HT-29 (cell line): ENCODE measurements at places on chromosomes 7 and 10.

- DNase-seq = no peak
Observed at GRCh38 chr10:101227429-101228152, 1.7 kb downstream of the LBX1 start.

DNA sequence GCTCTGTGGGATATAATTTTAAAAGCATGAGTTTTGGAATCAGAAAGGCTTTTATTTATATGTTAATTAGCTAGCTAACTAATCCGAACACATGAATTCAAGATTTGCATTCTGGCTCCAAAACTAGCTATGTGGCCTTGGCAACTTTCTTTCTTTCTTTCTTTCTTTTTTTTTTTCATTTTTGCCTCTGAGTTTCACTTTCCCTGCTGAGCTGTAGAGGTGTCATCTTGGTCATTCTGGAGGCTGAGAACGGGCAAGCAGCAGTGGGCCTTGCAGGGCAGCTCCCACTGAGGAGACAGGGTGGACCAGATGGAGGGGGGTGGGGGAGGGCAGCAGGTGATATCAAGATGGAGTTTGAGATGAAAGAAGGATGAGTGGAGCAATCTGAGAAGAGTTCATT is 24.8 kb upstream of the SFMBT2 start:
- DNase-seq = no peak

- DNase-seq = no peak
Observed at GRCh38 chr10:112481602-112482001, 34.6 kb downstream of the VTI1A start.

DNA sequence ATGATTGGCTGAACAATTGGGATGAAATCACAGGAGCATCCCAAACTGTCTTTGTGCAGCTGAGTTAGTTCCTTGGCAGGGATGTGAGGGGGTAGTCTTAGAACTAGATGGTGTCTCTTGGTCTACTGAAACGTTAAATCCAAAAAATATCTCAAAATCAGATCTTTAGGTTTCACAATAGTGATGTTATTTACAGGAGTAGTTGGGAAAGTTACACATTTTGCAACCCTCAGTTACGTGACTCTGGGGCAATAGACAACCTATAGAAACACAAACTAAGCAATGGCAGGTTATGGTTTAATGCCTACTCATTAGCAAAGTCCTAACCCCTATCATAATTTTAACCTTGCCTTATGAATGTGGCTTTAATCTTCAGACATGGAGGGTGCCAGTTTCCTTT is 24.0 kb downstream of the PKD1L1 start:
- no peak for DNase-seq

DNA sequence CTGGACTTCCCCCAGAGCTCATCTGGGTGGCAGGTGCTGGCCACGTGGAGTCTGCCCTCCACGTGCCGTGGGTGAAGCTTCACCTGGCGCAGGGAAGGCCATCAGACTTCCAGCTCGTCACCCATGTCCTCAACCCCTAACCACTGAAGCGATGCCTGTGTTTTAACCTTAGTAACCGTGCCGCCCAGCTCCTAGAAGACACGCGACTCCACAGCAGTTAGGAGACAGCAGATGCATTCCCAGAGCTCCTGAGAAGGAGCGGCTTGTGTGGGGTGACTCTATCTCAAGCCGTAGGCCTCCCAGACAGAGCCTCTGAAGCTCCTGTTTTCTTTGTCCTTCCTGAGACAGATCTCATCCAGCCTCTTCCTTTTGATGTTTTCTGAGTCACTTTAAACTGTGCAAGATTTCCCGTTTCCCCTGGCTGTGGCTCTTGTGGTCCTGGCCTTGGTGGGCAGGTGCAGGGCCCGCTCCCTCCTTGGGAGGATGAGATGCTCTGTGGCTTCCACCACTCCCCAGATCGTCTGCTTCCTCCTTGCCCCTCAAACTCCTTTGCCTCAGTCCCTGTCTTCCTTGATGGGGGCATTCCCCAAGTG is 41.4 kb upstream of the AP5Z1 start:
- DNase-seq = no peak
